T-helper 1 cell (primary cell): ENCODE measurements at places on chromosomes 3 and 15.
A peak's percentile ranks its signal among the peaks of the same experiment; 100 is the strongest.

DNA sequence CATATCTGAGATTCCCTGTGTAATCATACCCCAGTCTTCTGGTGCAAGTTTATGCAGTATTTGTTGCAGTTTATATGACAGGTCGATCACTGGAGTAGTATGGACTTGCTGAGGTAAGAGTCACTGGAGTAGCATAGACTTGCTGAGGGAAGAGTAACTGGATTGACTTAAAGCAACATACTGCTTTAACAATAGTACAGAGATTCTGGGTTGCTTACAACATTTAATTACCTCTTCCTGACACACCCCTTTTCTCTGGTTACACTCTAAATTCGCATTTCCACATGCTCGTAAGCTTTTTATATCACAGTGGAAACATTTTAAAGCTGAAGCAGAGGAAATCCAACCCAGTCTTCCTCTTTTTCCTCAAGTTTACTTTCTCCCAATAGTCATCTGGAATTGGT, 11.8 kb downstream of the AAGAB start:
- peak; percentile 16 for DNase-seq

GRCh38 chr3:114408736-114409670, 115.2 kb downstream of the TIGIT start:
- DNase-seq, result no peak

GRCh38 chr3:72054976-72055375, 270.0 kb upstream of the PROK2 start:
- DNase-seq, result no peak

- no peak for DNase-seq
These were observed 17.5 kb downstream of the SLC12A8 start for GRCh38 chr3:125194849-125195601.
